ENCODE measurements at places on chromosomes 4 and X. TPM values are rescaled to one million over a fixed set of nuclear protein-coding genes. Genes with fewer than 3 reads are reported as not detected.
A peak's percentile ranks its signal among the peaks of the same experiment; 100 is the strongest.

DNA sequence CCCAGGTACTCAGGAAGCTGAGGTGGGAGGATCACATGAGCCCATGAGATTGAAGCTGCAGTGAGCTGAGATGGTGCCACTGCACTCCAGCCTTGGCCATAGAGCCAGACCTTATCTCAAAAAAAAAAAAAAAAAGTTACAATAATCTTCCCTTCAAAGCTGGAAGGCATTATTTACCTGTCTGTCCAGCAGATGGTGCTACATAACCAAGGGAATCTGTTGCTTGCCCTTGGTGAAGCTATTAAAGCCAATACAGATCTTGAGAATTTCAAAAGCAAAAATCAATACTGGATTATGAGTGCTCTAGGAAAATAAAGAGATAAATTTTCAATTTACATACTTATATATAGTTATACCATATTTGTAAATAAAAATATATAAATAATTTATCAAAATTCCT, 25.9 kb downstream of the PKD2 start:
- DNase-seq = peak; percentile 66

The IL2 gene
- not detected for total RNA-seq

- DNase-seq = no peak
Measured at GRCh38 chrX:38221391-38221929, 789 bp upstream of the SRPX start.

DNA sequence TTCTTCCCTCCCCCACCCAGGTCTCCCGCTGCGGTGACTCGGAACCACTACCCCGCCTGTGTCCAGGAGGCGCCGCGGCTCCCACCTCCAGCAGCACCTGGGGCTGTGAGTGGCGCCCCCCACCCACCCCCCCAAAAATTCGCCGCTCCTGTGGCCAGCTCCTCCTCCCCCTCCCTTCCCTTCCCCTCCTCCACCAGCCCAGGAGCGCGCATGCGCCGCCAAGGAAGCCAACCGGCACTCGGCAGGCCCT, 278 bp downstream of the CLOCK start:
- no peak for DNase-seq

All from tongue (tissue), 3 donors.